ENCODE measurements at places on chromosomes 12 and 14. TPM values are rescaled to one million over a fixed set of nuclear protein-coding genes. Genes with fewer than 3 reads are reported as not detected.

SLC6A12 gene
- 0.05 TPM for total RNA-seq

DNA sequence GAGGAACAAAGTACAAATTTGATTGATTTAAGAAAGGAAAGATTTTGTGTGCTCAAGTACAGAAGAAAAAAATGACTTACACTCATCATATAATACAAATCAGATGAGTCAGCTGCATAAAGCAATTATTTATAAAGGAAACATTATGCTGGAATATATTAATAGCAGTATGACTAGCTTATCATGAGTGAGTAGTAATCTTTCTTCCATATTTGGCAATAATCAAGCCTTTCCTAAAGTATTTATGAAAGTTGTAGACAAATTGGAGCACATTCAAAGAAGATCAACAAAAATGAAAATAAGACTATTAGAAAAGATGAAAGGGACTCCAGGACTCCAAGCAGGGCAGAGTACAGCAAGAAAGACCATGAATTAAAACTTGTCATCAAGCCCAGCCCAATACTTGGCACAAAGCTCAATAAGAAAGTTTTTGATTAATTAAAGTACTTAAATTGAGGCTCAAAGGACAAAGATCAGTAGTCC, 32.8 kb downstream of the CCER1 start:
- peak; percentile 55 for DNase-seq

DNA sequence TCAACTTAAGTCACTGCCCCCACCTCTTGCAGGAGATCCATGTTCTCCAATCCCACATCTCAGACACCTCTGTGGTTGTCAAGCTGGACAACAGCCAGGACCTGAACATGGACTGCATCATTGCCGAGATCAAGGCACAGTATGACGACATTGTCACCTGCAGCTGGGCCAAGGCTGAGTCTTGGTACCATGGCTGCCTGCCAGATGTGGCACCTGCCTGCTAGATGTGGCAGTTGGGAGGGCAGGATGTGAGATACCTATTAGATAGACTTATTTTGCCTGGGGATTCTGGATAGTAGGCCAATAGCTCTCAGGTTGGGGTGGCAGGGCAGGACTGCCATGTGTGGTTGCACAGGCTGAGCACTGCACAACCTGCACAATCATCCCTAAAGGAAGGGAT, 7.9 kb upstream of the KRT86 start:
- DNase-seq: no peak

DNA sequence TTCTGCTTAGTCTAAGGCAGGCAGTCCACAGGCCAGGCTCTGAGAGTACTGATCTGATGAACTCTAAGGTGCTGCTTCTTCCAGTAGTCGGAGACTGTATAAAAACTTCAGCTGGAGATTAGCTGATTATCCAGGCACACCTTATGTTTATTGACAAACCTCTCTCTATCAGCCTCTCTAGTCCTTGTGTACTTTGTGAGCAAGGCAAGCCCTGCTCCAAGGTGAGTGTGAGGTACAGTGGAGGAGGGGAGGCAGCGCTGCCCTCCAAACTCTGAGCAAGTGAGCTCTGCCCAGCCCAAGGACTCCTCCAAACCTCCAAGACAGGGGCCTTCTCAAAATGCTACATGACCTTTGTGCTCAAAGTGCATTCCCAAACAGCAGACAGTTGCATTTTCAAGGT, 95.9 kb upstream of the CDKN3 start:
- DNase-seq: no peak

DNA sequence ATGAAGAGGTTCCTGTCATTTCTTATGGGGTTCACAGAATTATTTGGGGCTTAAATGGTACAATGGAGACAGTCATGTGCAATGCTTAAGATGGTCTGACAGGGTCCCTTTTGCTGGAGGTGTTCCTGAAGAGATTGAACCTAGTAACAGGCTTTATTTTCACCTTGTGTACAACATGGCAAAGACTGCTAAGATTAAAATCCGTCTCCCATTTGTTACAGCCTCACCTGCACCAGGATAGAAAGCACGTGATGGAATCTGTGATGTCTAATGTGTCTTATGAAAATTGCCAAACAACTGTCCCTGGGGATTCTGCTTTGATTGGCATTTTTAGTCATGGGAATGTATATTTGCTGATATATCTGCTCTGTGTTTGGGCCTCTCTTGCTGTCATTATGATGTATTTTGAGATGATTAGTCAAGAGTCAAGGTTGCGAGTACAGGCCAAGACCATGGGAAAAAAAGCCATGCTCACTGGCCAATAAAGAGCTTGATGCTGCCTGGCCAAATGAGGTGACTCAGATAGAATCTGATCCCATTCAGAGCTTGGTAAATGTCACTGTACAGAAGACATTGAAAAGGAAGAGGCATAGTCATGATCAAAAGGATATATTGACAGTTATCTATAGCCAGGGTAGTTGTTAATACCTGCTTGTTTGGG, 96.1 kb downstream of the FLRT2 start:
- DNase-seq: peak; percentile 36
